ENCODE measurements at places on chromosomes 5 and 9.

- DNase-seq: no peak
These were observed 96.3 kb upstream of the VCAN start for GRCh38 chr5:83375049-83375745.

- DNase-seq: no peak
These were observed 5.5 kb downstream of the DNAJB5 start for GRCh38 chr9:34994900-34995669.

DNA sequence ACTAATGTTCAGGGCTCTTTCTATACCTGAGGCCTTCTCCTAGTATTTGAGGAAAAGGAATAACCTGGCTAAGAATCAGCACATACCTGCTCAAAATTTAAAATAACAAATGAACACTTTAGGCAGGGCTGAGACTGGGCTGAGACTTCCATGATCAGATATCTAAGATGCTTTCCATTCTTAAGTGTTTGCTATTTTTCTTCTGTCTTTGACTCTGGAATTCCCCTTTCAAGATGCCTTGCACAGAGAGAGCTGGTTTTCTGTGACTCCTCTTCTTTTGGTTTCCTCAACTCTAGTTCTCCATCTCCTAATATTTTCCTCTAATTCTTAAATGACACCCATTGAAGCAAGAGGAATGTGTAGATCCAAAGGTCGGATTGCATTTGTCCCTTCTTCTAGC lies 61.1 kb downstream of the DPYSL3 start:
- no peak for DNase-seq

DNA sequence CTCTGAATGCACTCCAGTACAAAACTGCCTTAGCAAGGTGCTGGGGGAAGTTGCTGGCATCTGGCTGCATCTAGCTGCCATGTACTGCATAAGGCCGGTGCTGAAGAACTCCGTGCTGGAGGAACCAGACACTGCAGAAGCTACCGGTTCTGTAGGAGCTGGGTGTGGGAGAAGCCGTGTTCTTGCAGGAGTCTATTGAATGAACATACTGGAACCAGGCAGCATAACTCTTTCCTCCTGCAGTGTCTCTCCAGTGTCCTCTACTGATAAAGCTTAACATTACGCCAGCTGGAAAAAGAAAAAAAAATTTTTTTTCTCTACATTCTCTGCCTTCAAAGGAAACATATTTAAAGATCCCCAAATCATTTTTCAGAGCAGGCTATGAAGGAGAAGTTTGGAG lies 38.5 kb downstream of the VPS13A start:
- DNase-seq: no peak

GRCh38 chr5:168109441-168109840 lies 182.0 kb upstream of the WWC1 start:
- DNase-seq: no peak

DNA sequence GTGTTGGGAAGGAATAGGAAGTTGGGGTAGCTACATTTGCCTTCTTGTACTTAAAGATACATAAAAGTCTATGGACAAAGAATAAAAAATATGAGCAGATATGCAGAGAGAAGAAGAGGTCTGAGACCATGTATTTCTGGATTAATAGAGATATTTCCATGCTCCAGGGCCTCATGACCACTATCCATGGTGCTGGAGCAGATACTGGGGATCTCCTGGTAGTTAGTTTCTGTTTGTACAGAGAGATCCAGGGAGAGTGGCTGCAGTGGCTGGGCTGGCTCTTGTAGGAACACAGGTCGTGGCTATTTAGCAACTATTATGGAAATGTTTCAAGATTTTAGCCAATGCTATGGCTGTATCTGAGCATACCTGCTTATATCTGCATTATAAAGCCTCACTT lies 184.2 kb upstream of the TMEM161B start:
- no peak for DNase-seq

GRCh38 chr9:136403538-136403914 lies 3.6 kb upstream of the SNAPC4 start:
- DNase-seq: no peak

DNA sequence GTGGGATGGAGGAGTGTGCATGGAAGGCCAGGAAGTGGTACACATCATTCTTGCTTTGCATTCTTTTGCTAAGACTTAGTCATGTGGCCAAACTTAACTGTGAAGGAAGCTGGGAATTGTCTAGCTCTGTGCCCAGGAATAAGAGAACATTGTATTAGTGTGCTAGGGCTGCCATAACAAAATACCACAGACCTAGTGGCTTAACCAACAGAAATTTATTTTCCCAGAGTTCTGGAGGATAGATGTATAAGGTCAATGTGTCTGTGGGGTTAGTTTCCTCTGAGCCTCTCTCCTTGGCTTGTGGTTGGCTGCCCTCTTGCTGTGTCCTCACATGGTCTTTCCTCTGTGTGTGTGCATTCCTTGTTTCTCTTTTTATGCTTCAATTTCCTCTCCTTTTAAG lies 32.4 kb downstream of the NNT start:
- DNase-seq: no peak

DNA sequence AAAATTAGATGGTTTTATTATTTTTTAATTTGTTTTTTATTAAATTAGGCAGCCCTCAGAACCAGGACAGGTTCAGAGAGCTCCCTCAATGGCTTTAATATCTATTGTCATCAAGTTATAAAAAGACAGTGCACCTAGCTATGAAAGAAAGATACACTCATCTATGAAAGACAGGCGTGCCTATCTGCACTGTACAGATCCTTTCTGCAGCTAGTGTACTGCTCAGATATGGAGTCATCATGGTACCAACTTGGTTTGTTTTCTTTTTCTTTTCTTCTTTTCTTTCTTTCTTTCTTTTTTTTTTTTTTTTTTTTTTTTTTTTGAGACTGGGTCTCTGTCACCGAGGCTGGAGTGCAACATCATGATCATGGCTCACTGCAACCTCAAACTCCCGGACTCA lies 54.8 kb upstream of the GPBP1 start:
- DNase-seq: no peak

DNA sequence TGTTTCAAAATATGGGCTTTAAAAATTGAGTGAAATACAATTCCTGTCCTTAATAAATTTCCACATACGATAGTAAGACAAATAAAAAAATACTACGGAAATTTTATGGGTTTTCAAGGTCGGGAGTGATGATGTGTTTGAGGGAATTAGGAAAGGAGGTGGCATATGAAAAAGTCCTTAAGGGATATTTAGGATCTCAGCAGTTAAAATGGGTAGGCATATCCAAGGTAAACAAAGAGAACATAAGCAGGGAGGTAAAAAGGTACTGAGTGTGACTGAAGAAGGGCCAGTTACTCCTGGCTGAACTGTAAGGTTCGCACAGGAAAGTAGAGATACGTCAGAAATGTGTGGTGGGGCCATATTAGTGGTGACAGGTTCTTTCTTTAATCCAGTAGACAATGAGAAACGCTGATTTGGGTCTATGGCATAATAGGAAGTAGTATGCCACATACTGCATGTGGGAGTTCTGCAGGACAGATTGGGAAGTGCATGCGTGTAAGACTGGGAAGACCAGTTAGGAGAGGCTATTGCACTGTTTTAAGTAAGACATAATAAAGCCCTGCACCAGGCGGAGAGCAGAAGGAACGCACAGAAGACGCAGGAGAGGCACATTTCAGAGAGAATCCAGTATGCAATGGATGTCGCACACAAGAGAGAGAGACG lies 937 bp upstream of the HMGCR start:
- no peak for DNase-seq

DNA sequence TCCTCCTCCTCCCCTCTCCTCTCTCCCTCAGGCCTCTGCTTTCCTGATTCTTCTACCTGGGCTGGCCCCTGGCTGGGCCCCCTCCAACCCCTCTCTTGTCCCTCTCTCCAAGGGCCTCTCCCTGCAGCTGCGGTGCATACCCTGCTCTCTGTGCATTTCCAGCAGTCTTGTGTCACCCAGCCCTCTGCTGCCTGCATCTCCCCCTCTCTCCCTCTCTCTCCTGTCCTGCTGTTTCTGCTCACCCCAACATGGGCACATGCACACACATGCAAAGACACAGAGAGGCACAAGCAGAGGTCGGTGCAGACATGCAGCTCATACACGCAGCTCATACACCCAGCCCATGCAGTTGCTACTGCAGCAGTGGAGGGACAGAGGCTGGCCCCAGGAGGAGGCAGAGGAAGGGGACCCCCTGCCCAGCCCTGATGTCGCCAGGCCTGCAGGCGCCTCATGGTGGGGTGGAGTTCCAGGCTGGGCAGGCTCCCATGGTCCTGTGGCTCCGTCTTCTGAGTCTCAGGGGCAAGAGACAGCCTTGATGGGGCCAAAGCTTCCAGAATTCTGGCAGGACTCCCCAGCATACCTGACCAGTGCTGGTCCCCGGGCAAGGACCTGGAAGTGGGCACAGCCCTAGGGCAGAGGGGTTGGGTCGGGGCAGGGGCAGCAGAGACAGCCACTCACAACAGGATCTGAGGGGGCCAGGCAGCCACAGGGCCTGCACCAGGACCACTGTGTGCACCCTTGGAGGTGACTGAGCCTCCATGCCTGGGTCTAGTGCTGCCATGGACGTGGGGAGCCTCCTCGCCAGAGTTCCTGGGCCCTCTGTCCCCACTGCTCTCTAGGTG lies 216.9 kb downstream of the C9orf50 start:
- no peak for DNase-seq

DNA sequence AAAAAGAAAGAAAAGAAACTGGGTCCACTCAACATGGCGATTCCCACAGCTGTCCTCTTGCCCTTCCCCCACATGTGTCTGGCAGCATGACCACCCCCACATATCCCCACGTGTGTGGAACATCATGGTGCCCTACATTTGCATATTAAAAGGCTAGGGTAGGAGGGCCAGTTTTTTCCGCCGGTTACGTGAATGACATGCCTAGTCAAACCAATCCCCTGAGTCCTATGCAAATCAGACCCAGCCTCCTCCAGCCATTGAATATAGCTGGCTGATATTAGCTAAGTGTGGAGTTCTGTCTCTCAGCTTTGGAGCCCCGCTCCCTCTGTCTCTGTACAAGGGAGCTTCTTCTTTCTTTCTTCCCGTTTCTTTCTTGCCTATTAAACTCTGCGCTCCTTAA lies 33.0 kb upstream of the CCDC112 start:
- DNase-seq: no peak

- DNase-seq: no peak
These were observed 79.2 kb downstream of the PLK2 start for GRCh38 chr5:58380655-58381054.

DNA sequence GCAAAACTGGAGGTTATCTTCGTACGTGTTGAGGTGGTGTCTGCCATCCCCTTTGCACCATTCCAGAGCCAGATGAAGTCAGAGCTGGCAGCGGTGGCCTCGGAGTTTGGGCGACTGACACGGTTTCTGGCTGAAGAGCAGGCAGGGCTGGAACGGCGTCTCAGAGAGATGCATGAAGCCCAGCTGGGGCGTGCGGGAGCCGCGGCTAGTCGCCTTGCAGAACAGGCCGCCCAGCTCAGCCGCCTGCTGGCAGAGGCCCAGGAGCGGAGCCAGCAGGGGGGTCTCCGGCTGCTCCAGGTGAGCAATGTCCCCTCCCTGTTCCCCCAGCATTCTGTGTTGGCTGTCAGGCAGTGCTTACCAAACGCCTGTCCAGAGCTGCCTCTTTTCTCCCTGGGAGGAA lies 9.5 kb downstream of the TRIM41 start:
- no peak for DNase-seq

DNA sequence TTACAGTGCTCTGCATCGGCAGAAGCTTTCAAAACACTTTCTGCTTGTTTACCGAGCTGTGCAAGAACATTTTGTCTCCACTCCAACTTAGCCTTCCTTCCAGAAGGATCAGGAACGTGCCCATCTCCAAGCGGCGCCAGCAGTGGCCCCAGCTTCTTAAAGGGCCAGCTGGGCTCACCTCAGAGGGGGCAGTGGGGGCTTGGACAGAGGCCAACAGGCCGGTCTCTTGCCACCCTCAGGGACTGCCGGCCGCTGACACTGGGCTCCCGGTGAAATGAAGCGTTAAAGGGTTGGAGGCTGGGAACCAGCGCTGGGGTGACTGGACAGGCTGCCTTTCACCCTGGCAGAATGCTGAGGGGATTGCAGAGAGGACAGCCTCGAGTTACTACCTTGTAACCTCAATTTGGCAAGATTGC lies 67.0 kb upstream of the RNU6ATAC start:
- no peak for DNase-seq

GRCh38 chr5:180873615-180874520 lies 12.8 kb upstream of the ZFP62 start:
- no peak for DNase-seq

DNA sequence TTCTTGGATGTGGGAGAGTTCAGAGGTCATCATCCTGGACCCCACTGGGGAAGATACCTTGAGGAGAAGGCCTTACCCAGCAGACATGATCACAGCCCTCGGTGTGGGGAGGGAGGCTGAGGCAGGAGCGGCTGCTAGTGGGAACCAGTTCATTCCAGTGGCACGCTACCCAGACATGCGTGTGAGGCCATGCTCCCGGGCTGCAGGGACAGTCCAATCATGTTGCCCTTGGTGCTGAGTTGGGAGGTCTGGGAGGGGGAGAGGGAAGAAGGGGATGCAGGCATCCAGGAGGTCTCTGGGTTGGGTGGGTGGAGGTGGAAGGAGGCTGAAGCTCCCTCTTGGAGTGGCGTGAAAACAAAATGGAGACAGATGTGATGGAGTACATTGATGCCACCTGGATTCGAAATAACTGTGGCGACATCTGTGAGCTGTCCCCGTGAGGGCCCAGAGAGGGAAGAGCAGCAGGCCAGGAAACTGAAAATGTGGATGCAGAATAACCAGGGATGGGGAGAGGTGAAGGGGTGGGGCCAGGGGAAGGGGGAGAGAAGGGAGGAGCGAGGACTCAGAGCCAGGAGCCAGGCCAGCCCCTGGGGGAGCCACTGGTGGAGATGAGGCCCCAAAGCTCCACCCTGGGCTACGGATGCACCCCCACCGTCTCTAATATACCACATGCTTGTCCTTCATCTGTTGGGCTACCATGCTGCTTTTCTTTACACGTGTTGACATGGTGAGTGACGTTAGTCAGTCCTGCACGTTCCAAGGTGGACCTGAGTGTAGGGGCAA lies 16.2 kb downstream of the NDUFS6 start:
- DNase-seq: no peak

- no peak for DNase-seq
These were observed 215.1 kb downstream of the CD180 start for GRCh38 chr5:66981266-66982055.

GRCh38 chr9:98974554-98974953 lies 30.8 kb downstream of the COL15A1 start:
- no peak for DNase-seq

- DNase-seq: no peak
These were observed 4.2 kb downstream of the DAB2 start for GRCh38 chr5:39420482-39421145.

DNA sequence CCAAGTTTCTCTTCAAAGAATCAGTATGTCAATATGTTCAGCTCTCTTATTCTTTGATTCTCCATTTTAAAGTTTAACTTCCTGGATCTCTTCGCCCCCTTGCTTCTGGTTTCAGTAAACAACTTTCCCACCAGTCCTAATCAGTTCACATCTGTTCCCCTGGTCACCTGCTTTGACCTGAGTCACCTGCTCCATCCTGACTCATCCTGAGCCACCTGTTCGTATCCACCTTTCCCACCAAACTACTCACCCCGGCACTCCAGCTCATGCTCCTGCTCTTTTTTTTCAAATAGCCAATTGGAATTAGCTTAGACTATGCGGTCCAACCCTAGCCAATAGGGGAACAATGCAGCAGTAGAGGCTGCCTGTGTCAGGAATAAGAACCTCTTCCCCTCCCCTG lies 23.6 kb upstream of the CSF1R start:
- no peak for DNase-seq

GRCh38 chr5:54646356-54647101 lies 129.0 kb downstream of the SNX18 start:
- no peak for DNase-seq

GRCh38 chr9:71552480-71552879 lies 215.8 kb downstream of the CEMIP2 start:
- DNase-seq: no peak

- no peak for DNase-seq
These were observed 19.5 kb downstream of the TRIM32 start for GRCh38 chr9:116706310-116707290.

Measured in activated naive CD4-positive, alpha-beta T cell (primary cell).